Stimulated activated CD8-positive, alpha-beta memory T cell treated with anti-CD3 and anti-CD28 coated beads, Interleukin-7, amount 100 ng/mL, for 1 hour (primary cell): ENCODE measurements at places on chromosomes 7 and 10.

DNA sequence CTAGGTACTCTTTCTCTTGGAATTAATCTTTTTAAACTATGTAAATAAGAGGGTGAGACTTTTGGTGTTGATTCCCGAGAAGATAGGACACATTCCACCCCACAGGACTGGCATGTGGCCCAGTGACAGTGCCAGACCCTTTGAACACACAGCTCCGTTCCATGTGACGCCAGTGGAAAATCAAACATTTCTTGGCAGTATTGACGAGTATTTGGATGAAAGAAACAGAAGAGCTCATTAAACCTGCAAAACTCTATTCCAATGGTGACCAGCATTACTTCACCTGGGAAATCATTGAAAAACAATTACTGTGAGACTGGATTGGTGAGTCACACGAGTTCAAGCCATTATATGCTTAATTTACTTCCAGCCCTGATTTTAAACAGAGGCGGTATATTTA is 25.8 kb downstream of the AKR1E2 start:
- DNase-seq: no peak

DNA sequence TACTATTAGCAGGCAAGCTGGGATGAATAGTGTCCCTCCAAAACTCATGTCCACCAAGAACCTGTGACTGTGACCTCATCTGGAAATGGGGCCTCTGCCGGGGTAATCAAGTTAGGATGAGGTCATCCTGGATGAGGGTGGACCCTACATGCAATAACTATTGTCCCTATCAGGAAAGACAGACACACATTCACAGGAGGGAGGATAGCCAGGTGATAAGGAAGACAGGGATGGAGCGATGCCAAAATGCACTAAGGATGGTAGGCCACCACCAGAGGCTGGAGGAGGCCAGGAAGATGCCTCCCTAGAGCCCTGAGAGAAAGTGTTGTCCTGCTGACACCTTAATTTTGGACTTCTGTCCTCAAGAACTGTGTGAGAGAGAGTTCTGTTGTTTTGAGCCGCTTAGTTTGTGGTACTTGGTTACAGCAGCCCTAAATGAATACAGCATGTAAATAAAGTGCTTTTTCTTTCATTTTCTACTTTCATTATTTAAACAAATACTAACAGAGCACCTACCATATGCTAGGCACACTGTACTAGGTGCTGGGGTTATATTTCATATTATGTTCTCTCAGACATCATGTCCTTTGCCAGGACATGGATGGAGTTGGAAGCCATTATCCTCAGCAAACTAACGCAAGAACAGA is 111.9 kb downstream of the USP6NL start:
- no peak for DNase-seq

- no peak for DNase-seq
These were observed 306.6 kb downstream of the WDR37 start for GRCh38 chr10:1362589-1363445.

GRCh38 chr10:112232670-112233069 is 49.1 kb upstream of the GPAM start:
- DNase-seq: no peak

DNA sequence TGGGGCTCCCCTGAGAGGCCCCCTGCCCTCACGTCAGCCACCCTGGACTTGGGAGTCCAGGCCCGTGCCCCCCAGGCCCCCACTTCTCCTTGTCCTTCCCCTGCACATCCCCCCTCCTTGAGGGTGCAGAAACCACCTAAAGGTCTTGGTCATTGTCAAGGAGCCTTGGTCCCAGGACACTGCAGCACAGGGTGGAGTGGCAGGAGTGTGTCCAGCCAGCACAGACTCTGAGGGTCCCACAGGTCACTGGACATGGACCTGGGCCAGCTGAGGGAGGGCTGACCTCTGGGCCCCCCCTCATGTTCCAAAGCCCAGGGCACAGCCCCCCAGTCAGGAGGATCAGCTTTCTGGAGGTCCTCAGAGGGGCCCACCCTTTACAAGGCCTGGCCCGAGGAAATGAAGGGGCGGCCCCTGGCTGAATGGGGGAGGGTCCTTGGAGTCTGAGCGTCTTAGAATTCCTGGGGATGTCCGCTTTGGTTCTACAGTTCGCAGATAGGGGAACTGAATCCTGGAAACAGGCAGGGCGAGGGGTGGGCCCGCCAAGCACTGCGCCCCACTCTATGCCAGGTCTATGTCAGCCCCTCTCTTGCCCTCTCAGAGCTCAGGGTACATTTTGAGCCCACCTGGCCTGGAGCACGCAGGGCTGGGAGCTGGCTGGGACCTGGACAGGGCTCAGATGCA is 54.0 kb downstream of the PWWP2B start:
- DNase-seq: no peak

GRCh38 chr10:3465406-3465891 is 292.9 kb upstream of the PITRM1 start:
- DNase-seq: no peak

GRCh38 chr7:94276027-94276426 is 118.7 kb upstream of the COL1A2 start:
- no peak for DNase-seq

DNA sequence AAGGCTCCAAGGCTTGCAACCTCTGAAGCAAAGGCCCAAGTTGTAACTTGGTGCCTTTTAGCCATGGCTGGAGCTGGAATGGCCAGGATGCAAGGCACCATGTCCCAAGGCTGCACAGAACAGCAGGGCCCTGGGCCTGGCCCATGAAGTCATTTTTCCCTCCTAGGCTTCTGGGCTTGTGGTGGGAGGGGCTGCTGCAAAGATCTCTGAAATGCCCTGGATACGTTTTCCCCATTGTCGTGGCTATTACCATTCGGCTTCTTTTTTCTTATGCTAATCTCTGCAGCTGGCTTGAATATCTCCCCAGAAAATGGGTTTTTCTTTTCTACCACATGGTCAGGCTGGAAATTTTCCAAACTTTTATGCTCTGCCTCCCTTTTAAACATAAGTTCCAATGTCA is 234.2 kb downstream of the CDK14 start:
- no peak for DNase-seq

DNA sequence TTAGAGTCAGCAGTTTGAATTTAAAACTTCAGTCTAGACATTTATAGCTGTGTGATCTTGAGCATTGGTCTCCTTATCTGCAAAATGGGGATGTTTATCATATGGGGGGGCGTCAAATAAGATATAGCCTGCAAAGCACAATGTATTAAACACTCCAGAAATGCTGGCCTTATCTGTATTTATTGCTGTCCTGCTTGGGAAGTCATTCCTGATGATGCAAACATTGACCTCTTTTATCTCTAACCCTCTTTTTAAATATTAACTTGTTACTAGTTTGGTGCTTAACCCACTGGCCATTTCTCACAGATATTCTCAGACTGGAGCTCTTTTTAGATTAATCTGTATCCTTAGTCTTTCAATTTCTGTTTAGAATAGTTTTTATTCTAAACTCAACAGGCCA is 13.2 kb downstream of the MRPS33 start:
- DNase-seq: no peak

GRCh38 chr7:41886901-41887311 is 184.0 kb upstream of the INHBA start:
- no peak for DNase-seq

- DNase-seq: no peak
These were observed 20.8 kb downstream of the HYCC1 start for GRCh38 chr7:22992874-22993840.

DNA sequence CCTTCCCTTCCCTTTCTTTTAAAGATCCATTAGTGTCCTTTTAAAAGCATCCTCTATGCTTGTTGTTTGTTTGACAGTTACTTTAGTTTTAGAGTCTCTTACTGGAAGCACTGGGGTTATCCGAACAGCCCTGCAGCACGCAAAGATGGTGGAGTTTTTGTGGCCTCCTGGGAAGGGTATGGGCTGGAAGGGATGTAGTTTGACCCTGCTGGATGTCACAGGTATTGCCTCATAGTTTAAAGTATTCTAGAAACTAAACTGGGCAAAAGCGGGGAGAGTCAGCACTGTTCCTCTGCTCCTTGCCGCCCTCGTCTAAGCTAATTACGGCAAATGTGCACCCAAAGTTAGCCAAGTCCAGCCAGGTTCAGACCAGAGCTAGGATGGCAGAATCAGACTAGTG is 35.8 kb upstream of the GNAI1 start:
- no peak for DNase-seq

- DNase-seq: no peak
These were observed 243.4 kb upstream of the PLXNA4 start for GRCh38 chr7:132819648-132820047.

GRCh38 chr10:43808136-43808535 is 159.5 kb upstream of the ZNF32 start:
- no peak for DNase-seq

DNA sequence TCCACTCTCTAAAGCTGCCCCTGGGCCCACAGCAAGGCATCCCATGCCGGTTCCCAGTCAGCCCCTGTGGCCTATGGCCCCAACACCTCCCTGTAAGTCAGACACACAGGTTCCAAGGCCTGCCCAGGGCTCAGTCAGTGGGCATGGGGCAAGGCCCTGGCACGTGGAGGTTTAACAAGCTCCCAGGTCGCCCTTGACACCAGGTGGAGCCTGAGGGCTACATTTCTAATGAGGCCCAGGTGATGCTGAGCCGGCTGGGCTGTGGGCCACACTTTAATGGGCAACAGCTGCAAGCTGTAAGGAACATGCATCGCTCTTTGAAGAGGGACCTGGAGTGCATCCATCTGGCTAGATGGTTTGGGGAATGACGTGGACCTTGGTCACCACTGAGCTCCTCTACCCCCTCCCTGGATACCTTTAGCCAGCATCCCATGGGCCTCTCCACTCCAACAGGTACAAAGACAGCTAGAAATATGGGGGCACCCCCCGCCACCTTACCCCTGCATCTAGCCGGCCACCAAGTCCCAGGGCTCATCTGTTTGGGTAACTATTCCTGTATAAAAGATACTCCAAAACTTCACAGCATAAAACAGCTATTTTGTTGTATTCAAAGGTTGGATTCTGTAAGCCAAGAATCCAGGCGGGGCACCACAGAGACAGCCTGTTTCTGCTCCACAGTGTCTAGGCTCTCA is 122.5 kb downstream of the OAT start:
- no peak for DNase-seq

GRCh38 chr7:135791543-135792362 is 43.1 kb upstream of the FAM180A start:
- no peak for DNase-seq

GRCh38 chr7:15175152-15175551 is 272.6 kb upstream of the DGKB start:
- no peak for DNase-seq

DNA sequence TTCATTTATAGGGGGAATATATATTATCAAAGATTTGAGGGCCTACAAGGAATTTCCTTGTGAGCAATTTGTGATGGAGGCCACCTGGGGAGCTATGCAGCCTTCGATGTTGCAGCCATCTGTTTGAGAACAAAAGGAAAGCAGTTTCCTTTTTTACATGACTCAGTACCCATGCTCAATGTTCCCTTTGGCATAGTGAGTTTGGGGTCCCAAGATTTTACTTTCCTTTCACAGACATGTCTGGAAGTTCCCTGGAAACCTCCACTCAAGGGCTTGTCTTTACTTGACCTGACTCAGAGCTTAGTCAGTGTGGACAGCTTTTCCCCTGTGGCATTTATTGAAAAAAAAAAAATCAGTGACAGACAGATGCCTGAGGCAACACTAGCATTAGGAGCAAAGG is 73.5 kb upstream of the VIPR2 start:
- no peak for DNase-seq

GRCh38 chr7:2939193-2939885 is 95.2 kb upstream of the GNA12 start:
- no peak for DNase-seq

DNA sequence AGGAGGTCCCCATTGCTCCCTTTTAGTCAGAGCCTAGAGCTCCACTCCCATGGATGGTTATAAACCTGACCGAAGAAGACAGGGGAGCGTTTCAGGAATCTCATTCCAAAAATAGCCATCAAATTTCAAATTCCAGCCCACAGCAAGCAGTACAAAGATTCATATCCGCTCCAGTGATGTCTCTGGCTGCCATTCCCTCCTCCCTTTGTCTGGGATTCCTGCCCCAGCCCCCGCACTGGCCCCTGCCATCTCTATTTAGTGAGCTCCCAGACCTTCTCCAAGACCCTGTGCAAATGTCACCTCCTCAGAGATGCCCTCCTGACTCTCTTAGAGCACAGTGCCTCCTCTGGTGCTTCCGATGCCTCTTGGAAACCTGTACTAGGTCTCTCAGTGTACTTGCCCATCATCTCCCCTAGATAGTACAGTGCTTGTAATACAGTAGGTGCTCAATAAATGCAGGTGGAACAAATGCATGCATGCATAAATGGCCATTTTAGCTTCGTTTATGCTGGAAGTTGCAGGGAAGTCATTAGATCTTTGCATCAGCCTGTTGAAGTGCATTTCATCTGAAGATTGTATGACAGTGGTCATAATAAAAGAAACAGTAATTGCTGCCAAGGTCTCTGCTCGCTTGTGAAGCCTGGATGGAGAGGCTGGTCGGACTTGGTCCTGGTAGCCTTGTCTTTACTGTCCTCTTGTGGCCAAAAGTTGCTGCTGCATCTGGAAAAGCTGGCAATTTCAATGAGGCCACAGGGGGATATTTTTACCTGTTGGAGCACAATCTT is 32.0 kb upstream of the HABP2 start:
- no peak for DNase-seq

- DNase-seq: no peak
These were observed 59.9 kb upstream of the DNAJB6 start for GRCh38 chr7:157276731-157277562.

- DNase-seq: no peak
These were observed 46.8 kb downstream of the TYW1B start for GRCh38 chr7:72781161-72781560.

- DNase-seq: no peak
These were observed 1094.4 kb downstream of the NRG3 start for GRCh38 chr10:82969405-82969804.

DNA sequence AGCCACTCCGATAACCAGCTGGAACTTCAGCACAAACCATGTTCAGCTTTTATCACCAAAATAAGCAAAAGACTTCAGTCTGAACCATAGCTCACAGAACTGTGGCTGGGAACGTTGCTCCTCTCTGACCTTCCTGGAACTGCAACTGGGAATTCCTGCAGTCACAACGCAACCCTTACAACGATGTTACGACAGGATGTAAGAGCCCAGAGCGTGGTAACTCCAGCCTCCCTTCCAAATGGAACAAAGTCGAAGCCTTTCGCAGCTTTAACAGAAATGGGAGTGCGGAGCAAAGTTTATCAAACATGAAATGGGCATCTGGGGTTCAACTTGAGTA is 162.6 kb downstream of the ADAM12 start:
- DNase-seq: no peak

- DNase-seq: no peak
These were observed 342.3 kb upstream of the ADARB2 start for GRCh38 chr10:2079603-2080078.

DNA sequence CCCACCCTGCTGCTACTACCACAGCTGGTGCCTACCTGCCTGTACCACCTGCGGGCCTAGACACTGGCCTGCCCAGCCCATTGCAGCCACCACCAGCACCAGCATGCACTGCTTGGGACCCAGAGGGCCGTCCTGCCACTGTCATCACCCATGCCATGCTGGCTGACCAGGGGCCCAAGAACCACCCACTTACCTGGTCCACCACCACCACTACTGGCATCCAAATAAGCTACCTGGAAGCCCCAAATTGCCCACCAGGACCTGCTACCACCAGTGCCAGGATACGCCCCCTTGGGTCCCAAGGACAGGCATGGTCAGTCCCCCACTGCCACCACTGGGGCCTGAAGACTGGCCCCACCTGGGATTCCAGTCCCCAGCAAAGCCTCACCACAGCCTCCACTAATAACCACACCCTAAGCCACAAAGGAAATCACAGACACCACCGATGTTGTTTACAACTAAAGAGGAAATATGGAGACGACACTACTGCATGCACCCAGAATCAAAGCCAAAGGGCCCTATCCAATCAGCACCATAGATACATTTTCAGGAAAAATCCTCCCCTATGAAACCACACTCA is 70.5 kb upstream of the DIP2C start:
- no peak for DNase-seq

GRCh38 chr10:103814626-103815370 is 40.6 kb downstream of the SH3PXD2A start:
- no peak for DNase-seq
